Endothelial cell of umbilical vein (primary cell): ENCODE measurements at places on chromosomes 2 and 18.

DNA sequence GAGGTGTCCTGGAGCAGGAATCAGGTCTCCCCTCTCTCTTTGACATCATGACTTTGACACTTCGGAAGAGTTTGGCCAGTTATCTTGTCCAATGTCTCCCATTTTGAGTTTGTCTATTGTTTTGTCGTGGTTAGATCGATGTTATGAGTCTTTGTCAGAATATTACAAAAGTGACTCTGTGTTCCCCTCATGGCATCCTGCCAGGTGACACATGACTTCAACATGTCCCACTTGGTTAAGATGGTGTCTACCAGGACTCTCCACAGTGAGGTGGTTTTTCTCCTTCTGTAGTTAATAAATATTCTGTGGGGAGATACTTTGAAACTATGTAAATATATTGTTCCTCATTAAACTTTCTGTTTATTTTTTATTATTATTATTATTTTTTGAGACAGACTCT is 76.6 kb upstream of the BZW1 start:
- no peak for DNase-seq

DNA sequence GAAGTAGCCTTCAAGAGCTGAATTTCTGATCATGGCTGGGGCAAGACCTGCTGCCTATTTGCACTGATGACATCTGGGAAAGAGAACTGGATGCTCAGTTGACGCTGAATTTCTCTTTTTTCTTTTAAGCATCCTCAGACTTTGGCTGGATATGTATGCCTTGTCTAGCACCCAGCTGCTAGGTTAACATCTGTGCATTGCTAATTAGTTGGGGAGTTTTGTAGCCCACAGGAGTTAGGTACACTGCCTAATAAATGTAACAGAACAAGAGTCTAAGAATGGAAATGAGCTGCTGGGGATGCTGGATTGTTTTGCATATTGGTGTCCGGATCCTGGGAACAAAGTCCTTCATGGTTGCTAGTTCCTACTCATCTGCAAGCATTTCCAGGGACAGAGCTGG is 40.9 kb upstream of the STPG4 start:
- no peak for DNase-seq

- DNase-seq = peak; percentile 11
Measured at GRCh38 chr18:35588995-35589394, 7.5 kb downstream of the GALNT1 start.

- no peak for DNase-seq
Measured at GRCh38 chr2:151984424-151985083, 114.3 kb downstream of the CACNB4 start.

DNA sequence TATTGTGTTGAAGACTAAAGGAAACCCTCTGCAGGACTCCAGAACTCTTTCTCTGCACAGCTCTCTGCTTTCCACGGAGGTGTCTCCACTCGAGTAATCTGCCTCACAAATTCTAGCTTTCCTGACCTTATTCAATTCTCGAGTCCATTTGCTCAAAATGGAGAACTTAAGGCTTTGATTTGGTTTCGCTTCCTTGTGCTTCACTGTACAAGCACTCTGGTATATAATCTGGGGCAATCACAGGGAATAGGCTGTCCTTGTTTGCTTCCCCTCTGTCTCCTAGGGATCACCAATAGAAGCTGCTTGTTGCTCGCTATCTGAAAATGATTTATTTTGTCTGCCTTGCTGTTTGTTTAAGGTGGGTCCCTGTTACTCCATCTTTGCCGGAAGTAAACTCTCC is 129.1 kb upstream of the DOCK10 start:
- DNase-seq = no peak
